ENCODE measurements at places on chromosomes 6 and 20. TPM values are rescaled to one million over a fixed set of nuclear protein-coding genes. Genes with fewer than 3 reads are reported as not detected.
A peak's percentile ranks its signal among the peaks of the same experiment; 100 is the strongest.

DNA sequence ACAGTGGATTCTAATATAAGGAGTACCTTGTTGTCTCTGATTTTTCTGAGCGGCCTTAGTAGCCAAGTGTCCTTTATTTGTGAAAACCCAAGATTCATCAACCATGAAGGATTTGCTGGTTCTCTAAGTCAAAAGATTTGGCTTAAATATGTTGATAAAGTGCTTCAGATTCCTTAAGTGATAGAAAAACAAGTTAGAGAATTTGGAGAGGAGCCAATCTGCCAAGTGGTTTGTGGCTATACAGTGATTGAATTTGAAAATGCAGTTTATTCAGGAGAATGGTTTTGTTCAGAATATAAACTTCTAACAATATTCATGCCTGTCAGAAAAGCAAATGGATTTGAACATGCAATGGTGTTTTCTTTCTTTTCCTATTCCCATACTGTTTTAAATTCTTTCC, 54.8 kb downstream of the CAP2 start:
- DNase-seq, result no peak

DNA sequence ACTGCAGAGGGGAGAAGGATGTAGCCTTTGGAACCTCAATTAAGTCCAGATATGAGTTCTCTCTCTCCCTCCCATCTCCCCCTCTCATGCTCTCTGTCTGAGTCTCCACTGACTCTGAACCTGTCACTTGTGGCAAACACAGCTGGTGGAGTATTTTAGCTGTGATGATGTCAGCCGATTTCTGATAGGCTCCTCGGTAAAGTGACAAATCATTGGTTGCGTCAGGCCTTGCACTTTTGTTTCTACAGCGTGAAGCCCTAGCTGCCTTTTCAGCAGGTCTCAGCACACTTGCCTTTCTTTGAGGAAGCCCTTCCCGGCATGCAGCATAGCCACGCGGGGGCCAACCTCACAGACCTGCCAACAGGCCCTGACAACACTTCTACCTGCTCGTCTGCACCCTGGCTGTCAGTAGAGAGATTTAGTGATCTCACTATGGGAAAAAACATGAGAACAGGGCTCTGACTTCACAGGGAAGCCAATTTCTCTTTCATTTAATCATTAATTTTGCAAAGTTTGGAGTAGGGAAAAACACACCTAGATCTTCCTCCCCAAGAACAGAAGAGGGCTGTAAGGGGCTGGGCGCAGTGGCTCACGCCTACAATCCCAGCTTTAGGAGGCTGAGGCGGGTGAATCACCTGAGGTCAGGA, 84.4 kb downstream of the GMPR start:
- DNase-seq, result peak; percentile 91

DNA sequence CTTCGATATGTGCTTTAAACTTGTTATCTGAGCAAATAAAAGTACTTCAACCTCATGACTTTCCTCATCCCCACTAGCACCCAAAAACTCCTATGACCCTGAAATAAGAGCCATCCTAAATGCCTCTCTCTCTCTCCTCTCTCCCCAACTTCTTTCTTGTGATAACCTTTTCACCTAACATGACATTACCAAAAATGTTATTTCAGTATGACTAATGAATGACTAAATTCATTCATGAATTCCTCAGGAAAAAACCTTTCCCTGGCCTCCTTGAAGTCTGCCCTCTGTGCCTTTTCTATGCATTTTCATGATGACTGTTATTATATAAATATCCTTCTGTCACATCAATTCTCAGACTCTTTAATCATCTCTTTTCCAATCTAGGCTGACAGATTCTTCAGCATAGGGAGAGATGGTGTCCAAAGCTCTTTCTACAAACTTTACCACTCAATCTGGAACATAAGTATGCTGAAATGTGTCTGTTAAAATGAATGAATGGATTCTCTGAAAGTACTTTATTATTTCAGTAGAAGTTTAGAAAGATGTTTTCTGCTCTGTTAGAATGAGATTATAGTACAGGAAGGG, 114.3 kb upstream of the GGTLC1 start:
- no peak for DNase-seq

DNA sequence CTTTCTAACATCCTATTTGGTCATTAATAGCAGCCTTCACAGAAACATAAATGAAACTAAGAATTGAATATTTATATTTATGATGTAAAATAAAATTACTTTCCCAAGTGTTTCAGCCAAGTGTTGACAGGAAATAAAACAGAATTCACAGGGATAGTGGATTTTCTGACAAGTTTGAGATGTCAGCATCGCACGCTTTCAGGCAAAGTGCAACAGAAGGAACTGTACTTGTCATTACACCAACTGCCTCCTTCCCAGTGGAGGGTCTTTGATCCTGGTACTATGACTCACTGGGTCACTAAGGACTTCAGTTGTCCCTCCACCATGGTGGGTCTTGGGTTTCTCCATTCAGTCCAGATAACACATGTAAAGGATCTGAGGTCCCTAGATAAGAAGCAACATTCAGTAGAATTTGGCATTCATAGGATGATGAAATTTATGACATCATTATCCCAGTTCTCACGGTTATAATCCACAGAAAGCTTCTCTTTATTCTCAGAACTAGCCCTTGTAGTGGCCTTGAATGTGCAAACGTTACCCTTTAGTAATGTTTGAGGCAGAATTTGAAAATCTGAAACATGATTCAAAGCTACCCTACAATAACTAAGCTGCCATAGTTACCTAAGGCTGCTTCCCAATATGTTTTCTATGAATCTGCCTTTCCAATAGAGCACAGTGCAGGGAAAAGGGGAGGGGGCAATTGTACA, 3.8 kb upstream of the TNFAIP3 start:
- DNase-seq, result no peak

- DNase-seq, result no peak
Observed at GRCh38 chr6:131250936-131251335, 115.7 kb downstream of the AKAP7 start.

DNA sequence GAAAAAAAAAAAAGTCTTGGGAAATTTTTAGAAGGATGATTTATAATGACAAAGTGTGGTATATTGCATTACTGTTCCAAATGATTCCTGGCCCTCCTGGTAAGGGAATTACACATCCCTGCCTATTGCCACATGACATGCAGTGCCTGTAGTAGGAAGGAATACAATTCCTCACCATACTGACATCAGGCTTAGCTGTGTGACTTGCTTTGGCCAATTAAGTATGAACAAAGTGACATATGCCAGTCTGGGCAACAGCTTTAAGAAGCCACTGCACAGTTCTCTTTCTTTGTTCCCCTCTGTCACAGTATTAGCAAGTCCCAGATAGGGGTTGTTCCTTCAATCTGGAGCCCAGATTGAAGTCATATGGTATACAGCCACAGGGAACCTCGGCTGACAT, 100.5 kb downstream of the KIF13A start:
- DNase-seq, result no peak

GRCh38 chr6:45552536-45552935, 174.8 kb upstream of the SUPT3H start:
- DNase-seq, result no peak

- DNase-seq, result no peak
Observed at GRCh38 chr6:167973148-167973885, 24.2 kb upstream of the KIF25 start.

DNA sequence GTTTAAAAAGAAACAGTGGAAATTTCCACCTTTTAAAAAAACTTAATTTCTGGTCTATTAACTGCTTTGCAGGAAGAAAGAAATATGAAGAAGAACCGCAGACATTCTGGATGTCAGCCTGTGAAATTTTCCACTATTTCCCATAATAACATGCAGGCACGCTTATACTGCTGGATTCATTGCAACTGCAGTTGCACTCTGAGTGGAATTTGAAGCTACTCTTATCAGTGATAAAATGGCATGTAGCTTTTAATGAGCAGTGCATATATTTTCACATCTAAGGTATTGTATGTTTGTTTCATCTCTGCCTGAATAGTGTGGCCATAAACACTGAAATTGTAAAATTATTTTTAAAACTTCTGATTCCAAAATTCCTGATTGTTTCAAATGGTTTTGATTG, 28.2 kb downstream of the NCOA3 start:
- DNase-seq, result no peak

DNA sequence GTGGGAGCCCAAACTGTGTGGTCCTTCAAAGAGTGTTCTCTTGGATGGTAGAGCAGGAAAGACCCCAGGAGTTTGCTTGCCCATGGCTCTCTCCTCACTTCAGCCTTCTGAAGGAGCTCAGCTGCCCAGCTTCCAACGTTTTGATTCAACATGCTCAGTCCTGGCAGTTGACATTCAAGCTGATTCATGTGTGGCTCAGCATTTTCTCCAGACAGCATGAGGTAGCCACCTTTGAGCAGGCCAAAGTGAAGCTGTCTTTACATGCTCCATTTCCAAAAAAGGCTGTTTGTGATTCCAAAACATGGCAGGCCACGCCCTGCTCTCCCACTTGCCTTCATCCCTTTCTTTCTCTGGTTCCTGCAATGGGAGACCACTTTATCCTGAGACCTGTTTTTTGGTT, 280.2 kb downstream of the TBC1D7 start:
- DNase-seq, result no peak

- DNase-seq, result no peak
Observed at GRCh38 chr6:82570083-82570482, 206.5 kb downstream of the TPBG start.

GRCh38 chr6:10393544-10394225, 21.2 kb downstream of the TFAP2A start:
- no peak for DNase-seq

GRCh38 chr6:118476551-118476950, 71.5 kb upstream of the PLN start:
- DNase-seq, result no peak

DNA sequence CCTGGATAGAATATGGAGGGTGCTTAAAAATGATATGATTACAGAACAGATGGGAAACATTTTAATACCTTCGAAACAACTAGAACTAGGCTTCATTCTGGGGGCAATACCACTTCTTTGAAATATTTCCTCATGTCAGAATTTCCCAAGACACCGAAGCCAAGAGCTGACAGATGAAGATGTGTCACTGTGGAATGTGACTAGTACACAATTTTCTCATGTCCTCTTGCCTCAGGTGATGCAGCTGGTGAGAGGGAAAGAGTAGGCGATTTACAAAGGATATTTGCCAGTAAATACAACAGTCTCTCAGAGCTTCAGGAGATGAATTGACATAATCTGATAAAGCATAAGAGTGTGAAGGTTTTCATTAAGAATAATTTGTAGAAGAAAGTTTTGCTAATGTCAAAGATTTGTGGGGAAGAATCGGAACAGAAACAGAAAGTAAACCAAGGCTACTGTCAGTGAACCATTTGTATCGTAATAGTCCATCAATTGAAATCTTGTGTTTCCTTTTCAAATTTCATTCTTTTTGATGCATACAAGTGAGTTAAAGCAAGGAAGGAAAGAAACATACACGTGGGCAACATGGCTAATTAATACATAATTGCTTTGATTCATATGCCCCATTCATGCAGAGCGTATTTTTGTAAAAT, 164.7 kb upstream of the CCN2 start:
- DNase-seq, result no peak

DNA sequence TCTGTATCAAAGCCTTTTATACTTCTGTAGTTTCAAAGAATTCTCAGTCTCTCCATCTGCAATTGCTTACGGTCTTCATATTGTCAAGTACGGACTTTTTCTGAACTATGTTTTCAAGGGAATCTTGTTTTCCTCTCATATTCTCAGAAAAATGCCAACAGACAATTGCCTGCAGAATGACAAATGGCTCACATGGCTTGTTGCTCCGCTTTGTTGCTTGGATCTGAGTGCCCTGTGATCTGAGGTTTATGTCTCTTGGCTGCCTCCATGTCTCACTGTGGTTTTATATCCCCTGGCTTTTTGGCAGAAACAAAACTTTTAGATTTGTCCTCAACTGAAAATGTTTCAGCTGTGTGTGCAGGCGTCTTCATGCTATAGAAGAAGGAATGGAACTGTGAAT, 285.4 kb upstream of the CHD6 start:
- DNase-seq, result no peak

- DNase-seq, result no peak
Observed at GRCh38 chr20:42204109-42204660, 586.0 kb upstream of the CHD6 start.

- no peak for DNase-seq
Observed at GRCh38 chr20:45128099-45128498, 3.8 kb upstream of the WFDC12 start.

DNA sequence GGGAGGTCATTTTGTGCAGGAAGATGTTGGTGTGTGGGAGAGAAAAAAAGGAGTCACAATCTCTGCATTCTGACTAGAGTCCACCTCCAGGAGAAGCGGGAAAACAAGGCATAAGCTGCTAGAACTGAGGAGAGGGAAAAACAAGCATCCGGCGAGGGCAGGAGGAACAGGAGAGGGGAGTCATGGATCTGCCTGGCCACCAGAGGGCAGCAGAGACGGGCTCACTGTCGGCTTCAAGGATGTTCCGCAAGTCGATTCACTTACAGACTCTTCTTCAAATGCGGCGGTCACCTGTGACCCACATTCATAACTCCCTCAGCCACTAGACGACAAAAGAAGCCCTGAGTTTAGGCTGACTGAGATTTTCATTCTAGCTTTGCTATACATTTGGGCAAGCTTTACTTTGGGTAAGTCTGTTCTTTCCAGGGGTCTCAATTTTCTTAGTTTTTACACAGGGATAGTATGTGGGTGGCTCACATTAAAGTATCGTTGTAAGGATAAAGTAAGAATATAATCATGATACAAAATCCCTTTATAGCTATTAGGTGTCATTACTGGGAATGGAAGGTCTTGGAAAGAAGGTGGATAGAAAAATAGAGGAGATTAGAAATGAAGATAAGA, 6.6 kb upstream of the BTNL2 start:
- DNase-seq, result peak; percentile 81

DNA sequence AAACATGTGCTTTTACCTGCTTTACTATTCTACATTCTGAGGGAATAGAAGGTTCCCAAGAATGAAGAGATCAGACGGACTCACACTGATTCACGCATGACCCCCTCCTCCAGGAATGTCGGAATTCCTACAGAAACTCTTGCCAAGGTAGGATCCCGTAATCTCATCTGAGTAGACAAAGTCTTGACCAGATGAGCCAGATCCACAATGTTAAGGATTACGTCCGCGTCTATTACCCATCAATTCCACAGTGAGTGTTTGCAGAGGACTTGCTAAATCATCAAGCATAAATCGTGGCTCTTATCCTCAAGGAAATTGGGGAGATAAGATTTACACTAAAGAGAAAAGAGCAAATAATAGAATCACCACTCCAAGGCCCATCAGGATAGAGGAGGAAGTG, 245.9 kb upstream of the FOXQ1 start:
- no peak for DNase-seq

- no peak for DNase-seq
Observed at GRCh38 chr6:135323979-135324378, 142.9 kb downstream of the MYB start.

Gene CLPSL2
- total RNA-seq, result not detected

Gene ARFRP1
- 50.8 TPM for total RNA-seq

Gene C20orf144
- not detected for total RNA-seq

Gene ZSCAN31
- total RNA-seq, result 0.21 TPM

Gene PRND
- total RNA-seq, result not detected

Gene IL17A
- not detected for total RNA-seq

Gene BPIFB1
- total RNA-seq, result not detected

Gene AGER
- total RNA-seq, result 6.1 TPM

Gene HSPA12B
- total RNA-seq, result 64.8 TPM

Gene SLC4A11
- 1.6 TPM for total RNA-seq

Measured in ascending aorta (tissue), 2 donors.